ENCODE measurements at places on chromosomes 4 and X.
A peak's percentile ranks its signal among the peaks of the same experiment; 100 is the strongest.

DNA sequence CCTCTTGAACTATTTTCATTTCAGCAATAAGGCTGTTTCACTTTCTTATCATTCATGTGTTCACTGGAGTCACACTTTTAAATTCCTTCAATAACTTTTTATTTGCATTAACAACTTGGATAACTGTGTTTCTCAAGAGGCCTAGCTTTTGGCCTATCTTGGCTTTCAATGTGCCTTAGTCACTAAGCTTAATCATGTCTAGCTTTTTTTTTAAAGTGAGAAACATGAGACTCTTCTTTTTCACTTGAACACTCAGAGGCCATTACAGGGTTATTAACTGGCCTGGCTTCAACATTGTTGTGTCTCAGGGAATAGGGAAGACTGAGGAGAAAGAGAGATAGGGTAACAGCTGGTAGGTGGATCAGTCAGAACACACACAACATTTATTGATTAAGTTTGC is 64.0 kb upstream of the VCX2 start:
- DNase-seq, result no peak

GRCh38 chr4:122830426-122831095 is 3.9 kb downstream of the FGF2 start:
- DNase-seq, result no peak

GRCh38 chr4:10619220-10619619 is 65.3 kb downstream of the CLNK start:
- no peak for DNase-seq

DNA sequence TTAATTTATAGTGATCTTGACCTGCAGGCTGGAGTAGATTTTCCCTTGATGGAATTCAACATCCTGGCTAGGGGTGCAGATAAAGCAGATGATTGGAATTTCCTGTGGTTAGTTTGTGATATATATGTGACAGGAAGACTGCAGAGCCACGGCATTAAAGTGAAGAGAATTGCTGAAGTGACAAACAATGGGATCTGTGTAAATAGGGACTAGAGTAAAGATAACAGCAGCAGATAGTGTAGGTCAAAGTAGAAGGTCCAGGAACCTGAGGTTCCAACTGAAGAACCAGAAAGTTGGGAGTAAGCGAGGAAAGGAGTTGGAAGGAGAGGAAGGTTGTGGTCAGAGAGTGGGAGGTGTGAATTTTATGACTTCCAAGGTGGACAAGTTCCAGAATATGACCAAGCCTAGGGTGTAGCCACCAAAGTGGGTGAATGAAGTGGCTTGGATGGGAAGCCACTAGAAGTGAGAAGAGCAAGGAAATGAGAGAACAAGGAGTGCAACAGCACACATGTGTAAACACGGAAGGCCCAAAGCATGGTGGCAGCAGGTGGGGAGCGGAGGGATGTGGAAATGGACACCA is 325.0 kb downstream of the RAB28 start:
- no peak for DNase-seq

DNA sequence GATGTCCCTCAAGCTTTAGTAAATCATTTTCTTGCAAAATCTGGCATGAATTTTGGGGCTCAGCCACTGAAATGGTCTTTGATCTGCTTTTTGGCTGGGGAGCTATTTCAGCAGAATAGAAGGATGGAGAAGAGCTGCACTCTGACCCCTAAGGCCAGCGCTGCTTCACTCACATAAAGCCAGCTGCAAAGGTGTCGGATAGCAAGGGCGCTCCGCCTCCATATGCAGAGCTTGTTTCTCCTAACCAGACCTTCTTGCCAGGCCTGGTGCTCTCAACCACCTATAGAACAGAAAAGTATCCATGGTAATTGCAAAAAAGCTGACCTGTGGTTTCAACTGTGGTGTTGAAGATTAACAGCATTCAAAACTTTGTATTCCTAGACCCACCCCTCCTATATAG is 24.1 kb upstream of the COQ2 start:
- DNase-seq, result peak; percentile 65

Data from iPS-NIHi11 (cell line).